ENCODE measurements at places on chromosomes 12 and 14.

DNA sequence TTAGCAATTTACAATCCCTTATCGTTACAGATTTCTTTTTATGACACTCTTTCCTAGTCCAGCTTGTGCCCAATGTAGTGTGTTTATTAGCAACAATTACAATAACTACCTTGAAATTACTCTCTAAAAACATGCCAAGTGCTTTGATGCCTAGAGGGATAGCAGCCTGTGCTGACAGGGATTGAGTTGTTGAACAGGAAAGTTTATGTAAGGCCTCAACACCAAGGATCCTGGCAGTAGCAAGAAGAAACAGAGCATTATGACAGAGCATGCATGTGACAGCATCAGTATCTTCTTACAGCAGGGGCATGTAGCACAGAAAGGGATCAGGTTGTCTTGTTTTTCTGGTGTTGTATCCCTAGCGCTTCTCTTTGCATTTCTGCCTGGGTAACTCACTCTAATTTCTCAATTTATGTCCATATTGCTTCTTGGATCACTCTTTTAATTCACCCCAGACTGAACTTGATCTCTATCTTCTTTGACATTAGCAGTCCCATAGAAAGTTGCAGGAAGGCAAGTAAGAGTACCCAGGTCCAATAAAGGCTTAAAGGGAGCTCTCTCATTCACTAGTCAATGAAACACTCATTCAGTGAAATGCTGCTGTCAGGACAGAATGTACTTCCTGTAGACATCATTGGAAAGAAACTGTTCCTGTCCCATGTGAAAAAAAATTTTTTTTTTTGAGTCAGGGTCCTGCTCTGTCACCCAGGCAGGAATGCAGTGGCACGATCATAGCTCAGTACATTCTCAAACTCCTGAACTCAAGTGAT lies 220.0 kb upstream of the GRIP1 start:
- no peak for DNase-seq

DNA sequence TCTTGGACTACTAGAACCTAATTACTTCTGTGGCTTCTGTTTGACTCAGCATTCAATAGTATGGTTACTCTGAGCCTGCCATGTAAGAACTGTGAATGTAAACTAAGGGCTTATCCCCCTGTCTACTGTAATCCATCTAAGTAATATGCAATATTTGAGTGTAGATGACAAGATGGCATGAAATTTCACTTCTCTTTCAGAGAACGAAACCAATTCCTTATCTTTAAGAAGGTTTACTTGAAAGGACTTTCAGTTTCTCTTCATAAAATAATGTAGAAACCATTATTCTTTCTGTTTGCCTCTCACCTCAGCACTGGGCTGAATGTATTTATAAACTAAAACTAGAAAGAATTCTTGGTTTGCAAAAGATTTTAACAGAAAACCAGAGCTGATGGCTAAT lies 60.4 kb upstream of the ARID2 start:
- DNase-seq = no peak

- no peak for DNase-seq
These were observed 73.5 kb upstream of the VASH1 start for GRCh38 chr14:76687611-76688382.

GRCh38 chr12:19003987-19004619 lies 125.4 kb upstream of the PLEKHA5 start:
- DNase-seq = no peak

DNA sequence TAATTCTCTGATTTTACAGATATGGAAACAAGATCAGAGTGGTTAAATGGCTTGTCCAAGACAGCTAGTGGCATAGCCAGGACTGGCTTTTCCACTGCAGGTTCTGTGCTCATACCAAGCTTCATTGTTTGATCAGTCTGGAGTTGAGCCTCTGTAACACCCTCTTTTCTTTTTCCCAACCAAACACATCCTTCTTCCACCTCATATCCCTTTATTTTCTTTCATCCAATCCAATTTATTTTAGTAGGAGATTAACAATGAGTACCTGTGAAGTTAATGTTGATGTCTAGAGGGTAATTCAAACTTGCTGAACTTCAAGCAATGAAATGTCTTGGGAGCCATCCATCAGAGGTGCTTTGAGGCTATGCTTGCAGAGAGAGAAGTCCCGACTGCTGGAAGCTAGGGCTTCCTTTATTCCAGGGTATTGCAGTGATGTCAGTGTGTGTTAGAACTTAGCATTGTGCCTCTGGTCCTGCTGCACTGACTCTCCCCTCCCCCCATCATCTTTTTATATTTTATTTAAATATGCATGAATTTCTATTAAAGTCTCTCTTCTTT lies 452.1 kb upstream of the PDE3A start:
- DNase-seq = no peak

Data from SJSA1 (cell line).